LHCN-M2 (cell line): ENCODE measurements at places on chromosomes 7 and 10. TPM values are rescaled to one million over a fixed set of nuclear protein-coding genes. Genes with fewer than 3 reads are reported as not detected.

- DNase-seq: no peak
Measured at GRCh38 chr7:144822223-144822622, 13.6 kb downstream of the TPK1 start.

The ASAH2 gene
- total RNA-seq: 0.51 and 0.80 TPM in 2 replicates

DNA sequence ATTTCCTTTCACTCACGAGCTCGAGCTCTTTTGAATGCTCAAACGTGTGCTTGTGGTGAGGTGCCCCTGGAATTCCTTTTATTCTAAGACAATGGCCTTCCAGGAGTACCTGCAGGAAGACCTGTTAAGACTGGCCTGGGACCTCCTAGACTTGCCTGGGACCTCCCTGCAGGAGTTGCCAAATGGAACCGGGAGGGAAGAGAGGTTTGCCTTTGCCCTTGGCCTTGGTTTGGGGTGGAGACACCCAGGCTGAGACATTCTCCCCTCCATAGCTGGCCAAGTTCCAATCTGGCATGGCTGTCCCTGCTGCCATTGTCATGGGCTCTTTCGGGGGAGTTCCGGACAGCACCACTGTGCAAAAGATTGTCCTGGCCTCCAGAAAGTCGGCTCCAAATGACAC lies 39.7 kb downstream of the DNAJB12 start:
- no peak for DNase-seq

DNA sequence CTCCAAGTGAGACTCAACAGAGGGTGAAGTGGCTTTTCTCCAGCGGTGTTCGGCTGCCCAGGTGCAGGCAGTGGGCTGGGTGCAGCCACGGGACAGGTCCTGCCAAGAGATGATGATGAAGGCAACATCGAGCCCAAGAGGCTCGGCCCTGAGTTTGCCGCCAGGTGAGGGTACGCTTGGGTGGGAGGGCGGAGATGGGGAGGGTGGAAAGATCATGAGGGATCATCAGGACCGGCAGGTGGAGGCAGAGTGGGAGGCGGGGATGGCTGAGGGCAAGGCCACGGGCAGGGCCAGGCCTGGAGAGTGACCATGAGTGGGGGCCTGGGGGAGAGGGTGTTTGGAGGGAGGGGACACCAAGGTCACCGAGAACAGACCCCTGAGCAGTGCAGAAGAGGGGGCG lies 17.8 kb upstream of the AMZ1 start:
- DNase-seq: no peak

- DNase-seq: no peak
Measured at GRCh38 chr10:6364283-6364682, 161.6 kb downstream of the PFKFB3 start.

The CRCP gene
- total RNA-seq: 33.7 and 37.9 TPM in 2 replicates

GRCh38 chr10:13390604-13391522 lies 42.8 kb upstream of the SEPHS1 start:
- DNase-seq: no peak

The ZC3HAV1 gene
- 32.1 and 40.0 TPM in 2 replicates for total RNA-seq

The ASB10 gene
- not detected in 2 replicates for total RNA-seq

The PDE1C gene
- 0.06 TPM in 1 of 2 replicates, not detected in the other for total RNA-seq

DNA sequence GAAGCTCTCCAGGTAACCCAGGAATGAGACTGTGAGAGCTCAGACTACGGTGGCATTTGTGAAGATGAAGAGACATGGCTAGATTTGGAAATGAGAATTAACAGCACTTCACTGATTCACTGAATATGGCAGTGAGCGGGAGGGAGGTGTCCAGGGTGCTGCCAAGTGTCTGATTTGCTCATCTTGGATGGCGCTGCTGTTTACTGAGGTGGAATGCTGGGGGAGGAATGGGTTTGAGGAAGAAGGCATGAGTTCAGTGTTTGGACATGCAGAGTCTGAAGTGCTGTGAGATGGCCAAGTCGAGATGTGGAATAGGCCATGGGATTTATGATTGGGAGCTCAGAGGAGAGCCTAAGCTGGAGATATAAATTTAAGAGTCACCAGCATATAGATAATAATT lies 437.1 kb upstream of the NPVF start:
- DNase-seq: no peak

GRCh38 chr10:62038609-62039190 lies 137.2 kb downstream of the ARID5B start:
- DNase-seq: peak; percentile 79

- DNase-seq: peak; percentile 34
Measured at GRCh38 chr7:81908220-81908619, 138.4 kb upstream of the HGF start.

DNA sequence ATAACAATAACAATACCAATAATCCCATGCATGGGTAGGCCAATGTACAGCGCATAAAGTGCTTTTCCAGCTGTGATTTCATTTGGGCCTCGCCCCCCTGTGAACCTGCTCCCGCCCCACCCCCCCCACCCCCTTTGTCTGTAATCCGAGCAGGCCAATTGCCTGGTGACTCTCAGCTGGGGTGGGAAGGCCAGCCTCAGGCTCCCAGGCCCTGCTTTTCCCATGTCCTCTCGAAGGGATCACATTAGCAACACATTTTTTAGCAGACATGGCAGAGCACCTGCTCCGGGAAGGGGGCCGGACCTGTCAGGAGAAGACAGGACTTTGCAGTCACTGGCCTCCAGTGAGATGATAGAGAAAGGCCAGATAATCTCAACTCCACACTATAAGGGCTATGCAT lies 439.3 kb downstream of the RPS24 start:
- no peak for DNase-seq

The RASSF4 gene
- total RNA-seq: 16.9 and 29.5 TPM in 2 replicates

GRCh38 chr10:1152386-1153250 lies 96.4 kb downstream of the WDR37 start:
- DNase-seq: no peak

GRCh38 chr7:30977896-30978564 lies 14.3 kb downstream of the GHRHR start:
- no peak for DNase-seq

The HKDC1 gene
- 0.17 and 1.1 TPM in 2 replicates for total RNA-seq

GRCh38 chr7:128026551-128026950 lies 4.7 kb downstream of the LRRC4 start:
- no peak for DNase-seq

GRCh38 chr7:111470998-111471397 lies 91.3 kb downstream of the IMMP2L start:
- DNase-seq: no peak

- no peak for DNase-seq
Measured at GRCh38 chr10:46551701-46552525, 4.5 kb downstream of the GPRIN2 start.

The HGF gene
- 11.5 and 13.0 TPM in 2 replicates for total RNA-seq

The TMEM139 gene
- not detected in 2 replicates for total RNA-seq

DNA sequence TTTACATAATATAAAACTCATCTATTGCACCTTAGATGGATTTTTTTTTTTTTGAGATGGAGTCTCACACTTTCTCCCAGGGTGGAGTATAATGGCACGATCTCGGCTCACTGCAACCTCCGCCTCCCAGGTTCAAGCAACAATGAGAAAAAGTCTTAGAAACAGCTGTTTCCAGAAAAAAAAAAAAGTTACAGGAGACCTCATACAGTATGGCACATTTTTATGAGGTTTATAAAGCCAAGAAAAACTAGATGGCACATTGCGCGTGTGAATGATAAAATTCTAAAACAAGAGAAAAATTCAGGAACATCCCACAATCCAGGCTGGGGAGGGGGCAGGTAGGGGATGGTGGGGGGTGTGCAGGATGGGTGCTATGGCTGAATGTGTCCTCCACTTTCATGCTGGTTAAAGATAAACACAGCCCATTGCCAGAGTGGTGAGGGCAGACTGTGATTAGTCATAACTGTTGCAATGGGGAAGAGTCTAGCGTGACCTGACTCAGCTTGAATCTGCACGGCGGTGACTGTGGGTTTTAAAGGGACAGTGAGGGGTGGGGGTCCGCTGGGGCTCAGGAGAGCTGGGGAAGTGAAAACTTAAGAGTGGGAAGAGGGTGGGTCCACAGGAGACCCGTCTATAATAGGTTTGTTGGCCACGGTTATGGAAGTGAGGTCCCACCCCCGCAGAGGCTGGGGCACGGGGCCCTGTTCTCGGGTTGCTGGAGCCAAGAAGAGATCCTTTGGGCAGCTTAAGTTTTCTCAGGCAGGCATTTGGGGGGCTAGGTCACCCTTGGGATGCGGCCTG lies 11.9 kb upstream of the LRRC27 start:
- peak; percentile 92 for DNase-seq

The PDZD7 gene
- total RNA-seq: 1.2 and 1.4 TPM in 2 replicates

The DBNL gene
- total RNA-seq: 226 and 271 TPM in 2 replicates

DNA sequence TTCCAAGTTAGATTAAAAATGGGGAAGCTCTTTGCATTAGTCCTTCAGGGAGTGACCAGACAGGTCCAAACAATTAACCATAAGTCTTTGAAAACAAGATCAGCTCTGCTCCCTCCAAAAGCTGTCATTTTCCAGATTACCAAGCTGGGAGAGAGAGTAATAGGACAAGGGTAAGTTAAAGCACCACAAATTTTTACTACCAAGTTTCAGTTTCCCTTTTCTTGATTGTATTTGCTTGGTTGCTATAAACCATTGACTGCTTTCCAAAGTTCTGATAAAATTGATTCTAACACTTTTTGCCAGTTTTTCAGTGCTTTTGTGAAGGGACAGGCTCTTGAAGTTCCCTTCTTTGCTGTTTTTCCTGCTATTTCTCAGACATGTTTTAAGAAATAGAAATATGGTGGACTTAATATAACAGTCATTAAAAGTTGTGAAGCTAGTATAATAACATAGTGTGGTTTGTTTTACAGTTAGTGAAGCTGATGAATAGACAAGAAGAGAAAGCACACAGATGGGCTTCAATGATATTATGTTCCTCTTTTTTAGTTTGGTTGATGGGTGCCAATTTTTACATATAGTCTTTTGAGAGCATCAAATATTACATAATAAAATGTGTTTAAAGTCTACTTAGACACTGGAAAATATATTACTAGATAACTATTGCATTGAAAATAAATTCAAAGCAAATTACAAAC lies 40.0 kb upstream of the ZNF365 start:
- no peak for DNase-seq

The SEMA3A gene
- total RNA-seq: 11.8 and 14.7 TPM in 2 replicates

DNA sequence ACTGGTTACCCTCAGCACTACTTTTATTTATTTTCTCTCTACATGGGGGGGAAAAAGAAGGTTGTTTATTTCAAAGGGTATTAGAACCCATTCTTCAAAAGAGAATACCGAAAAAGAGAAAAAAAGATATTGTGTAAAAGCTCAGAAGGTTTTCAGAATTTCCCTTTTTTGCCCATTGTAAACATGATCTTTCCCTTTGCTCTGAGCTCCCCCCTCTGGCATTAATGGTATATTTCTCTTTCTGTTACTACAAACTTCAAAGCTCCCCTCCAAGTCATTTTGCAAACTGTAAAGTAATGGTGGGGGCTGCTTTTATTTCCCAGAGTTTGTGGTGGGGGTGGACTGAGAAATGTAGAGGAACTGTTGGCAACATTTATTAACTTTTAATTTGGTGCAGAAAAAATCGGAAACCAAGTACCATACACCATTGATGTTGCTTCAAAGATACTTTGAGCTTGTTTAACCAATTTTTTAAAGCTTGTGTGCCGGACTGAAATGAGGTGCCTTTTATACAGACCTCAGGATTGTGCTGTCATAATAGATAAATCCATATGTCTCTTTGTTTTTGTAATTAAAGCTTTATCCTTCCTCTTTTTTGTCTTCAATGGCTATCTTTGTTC lies 181.5 kb downstream of the EXOC4 start:
- DNase-seq: peak; percentile 36
